ENCODE measurements at places on chromosomes 2 and 18. TPM values are rescaled to one million over a fixed set of nuclear protein-coding genes. Genes with fewer than 3 reads are reported as not detected.

GRCh38 chr2:196546151-196546919, 93.2 kb upstream of the CCDC150 start:
- H3K27ac ChIP-seq = no peak overlapping the region
- no peak overlapping the region for H3K4me3 ChIP-seq
- H3K4me1 ChIP-seq = no peaks in the 10 kb centered on the region

DNA sequence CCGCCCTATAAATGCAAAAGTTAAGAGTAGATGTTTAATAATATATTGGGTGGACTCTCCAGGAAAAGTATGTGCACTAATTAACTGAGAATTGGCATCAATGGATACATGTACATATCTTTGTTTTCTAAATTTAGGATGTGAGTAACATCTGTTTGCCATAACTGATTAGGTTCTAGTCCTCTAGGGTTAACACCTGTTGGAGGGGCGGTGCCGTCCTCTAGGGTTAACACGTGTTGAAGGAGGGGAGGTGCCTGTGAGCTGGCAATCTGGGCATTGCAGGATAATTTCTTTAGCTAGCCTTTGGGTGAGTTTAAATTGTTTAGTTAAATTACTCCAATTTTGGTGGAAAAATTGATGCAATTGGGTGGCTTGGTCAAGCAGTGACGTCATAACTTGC, 30.9 kb downstream of the HTR2B start:
- H3K4me3 ChIP-seq = no peak overlapping the region
- H3K27me3 ChIP-seq = no peaks in the 10 kb centered on the region
- no peaks in the 10 kb centered on the region for H3K4me1 ChIP-seq

GRCh38 chr18:75854174-75854573, 426.7 kb upstream of the SMIM21 start:
- no peak overlapping the region for H3K4me3 ChIP-seq
- DNase-seq = no peak
- no peaks in the 10 kb centered on the region for H3K27me3 ChIP-seq

DNA sequence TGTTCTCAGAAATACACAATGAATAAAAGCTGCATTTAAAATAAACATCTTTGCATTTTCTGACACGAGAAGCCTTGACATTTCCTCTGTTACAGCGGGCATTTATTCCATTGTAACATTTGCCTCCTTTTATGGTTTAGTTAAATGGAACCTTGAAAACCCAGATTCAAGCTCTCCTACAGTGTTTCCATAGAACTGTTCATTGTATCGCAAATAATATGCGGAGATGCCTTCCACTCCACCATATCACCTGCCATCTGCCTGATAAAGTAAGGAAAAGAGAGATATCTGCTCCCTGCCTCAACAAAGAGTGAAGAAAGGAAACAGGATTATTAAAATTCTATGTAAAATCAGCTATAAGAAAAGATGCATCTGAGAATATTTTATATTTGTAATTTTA, 69.8 kb downstream of the CDH19 start:
- H3K27ac ChIP-seq = no peak overlapping the region
- DNase-seq = no peak
- H3K4me3 ChIP-seq = no peak overlapping the region
- no peaks in the 10 kb centered on the region for H3K4me1 ChIP-seq
- H3K27me3 ChIP-seq = no peaks in the 10 kb centered on the region
- no peaks in the 10 kb centered on the region for H3K36me3 ChIP-seq

GRCh38 chr2:216770717-216771116, 75.4 kb upstream of the IGFBP5 start:
- H3K4me3 ChIP-seq = no peak overlapping the region
- peaks cover 36% of the 10 kb centered on the region for H3K4me1 ChIP-seq
- no peaks in the 10 kb centered on the region for H3K36me3 ChIP-seq
- H3K27me3 ChIP-seq = no peaks in the 10 kb centered on the region
- no peak overlapping the region for H3K27ac ChIP-seq

DNA sequence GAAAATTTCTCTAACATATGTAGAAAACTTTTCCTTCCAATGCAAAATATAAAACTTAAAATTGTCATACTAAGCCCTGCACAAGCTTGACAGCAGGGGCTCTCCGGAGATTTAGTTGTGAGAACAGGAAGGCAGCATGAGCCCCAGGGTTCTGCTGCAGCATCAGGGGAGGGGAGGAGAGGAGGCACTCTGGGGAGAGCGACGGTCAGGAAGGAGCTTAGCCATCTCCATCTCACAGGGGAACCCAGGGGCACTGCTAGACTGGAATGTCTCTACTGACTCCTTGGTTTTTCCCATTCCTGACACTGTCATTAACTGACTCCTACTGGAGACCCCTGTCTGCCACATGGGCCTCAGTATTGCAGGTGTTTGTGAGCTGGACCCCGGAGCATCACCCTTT, 123.6 kb downstream of the GPR39 start:
- DNase-seq = no peak
- H3K27ac ChIP-seq = no peak overlapping the region
- no peak overlapping the region for H3K4me3 ChIP-seq

- no peaks in the 10 kb centered on the region for H3K36me3 ChIP-seq
- H3K27me3 ChIP-seq = peaks cover 7% of the 10 kb centered on the region
- H3K4me3 ChIP-seq = no peak overlapping the region
- DNase-seq = no peak
These were observed 1.9 kb downstream of the GPR55 start for GRCh38 chr2:230922951-230923717.

GRCh38 chr2:44126106-44126797, 42.4 kb upstream of the PPM1B start:
- H3K27ac ChIP-seq = no peak overlapping the region
- no peaks in the 10 kb centered on the region for H3K4me1 ChIP-seq
- no peak overlapping the region for H3K4me3 ChIP-seq
- no peaks in the 10 kb centered on the region for H3K36me3 ChIP-seq

DNA sequence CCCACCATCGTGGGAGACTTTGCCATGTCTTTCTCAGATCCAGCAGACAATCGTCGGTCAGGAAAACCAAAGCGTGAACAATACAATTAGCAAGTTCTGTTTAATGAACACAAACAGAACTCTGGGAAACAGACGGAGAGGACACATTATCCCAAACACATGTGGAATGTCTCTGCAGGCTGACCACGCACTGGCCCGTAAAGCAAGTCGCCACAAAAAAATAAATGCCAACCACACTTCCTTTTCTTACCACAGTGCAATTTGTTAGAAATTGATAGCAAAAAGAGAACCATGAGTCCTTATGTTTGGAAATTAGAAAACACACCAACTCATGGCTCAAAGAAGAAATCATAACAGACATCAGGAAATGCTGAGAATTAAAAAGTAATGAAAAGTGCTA, 210.9 kb downstream of the TWIST2 start:
- H3K27ac ChIP-seq = no peak overlapping the region
- H3K4me1 ChIP-seq = no peaks in the 10 kb centered on the region
- DNase-seq = no peak
- peaks cover 73% of the 10 kb centered on the region for H3K36me3 ChIP-seq
- H3K4me3 ChIP-seq = no peak overlapping the region

DNA sequence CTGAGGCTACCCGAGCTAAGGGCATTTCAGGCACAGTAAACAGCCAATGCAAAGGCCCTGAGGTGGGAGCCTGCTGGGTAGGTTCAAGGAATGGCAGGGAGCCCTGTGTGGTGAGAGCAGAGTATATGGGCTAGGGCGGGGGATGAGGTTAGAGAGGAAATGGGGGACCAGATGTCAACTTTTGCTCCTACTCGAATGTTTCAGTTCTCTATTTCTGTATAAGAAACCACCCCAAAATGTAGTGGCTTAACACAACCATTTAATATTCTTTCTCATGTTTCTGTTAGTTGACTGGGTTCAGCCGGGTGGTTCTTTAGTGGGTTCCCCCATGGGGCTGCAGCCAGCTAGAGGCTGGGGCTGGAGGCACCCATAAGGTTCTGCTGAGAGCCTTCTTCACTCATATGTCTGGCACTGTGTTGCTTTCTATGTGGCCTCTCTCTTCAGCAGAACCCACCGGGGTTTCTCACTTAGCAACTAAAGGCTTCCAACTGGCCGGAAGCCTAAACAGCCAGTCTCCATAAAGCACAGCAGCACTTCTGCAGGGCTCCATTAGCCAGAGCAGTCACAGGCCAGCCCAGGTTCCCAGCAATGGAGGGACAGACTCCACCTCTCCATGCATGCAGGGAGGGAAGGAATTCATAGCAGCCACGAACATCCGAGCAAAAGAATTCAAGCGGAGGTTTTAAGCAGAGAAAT, 5.6 kb upstream of the ATOH8 start:
- H3K27me3 ChIP-seq = peaks cover 46% of the 10 kb centered on the region
- peak overlapping the region; percentile 67 for H3K27ac ChIP-seq
- no peaks in the 10 kb centered on the region for H3K36me3 ChIP-seq
- H3K4me3 ChIP-seq = no peak overlapping the region

DNA sequence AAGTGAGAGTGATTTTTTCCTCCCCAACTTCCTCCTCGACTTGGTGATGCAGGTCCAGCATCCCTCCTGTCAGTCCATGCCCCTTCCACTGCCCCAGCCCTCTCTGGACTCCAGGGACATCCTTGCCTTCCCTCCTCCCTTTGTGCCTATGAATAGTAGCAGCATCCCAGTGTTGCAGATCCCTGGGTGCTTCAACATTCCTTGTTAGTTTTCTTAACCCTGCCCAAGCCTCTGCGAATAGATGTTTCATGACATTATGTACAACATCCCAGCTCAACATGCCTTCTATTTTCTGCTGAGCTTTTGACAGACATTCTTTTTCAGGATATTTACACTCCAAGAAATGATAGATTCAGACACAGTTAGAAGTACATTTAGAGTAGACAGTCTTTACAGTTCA, 35.3 kb upstream of the CCDC150 start:
- H3K36me3 ChIP-seq = no peaks in the 10 kb centered on the region
- peaks cover 4% of the 10 kb centered on the region for H3K4me1 ChIP-seq
- no peak overlapping the region for H3K27ac ChIP-seq
- H3K4me3 ChIP-seq = no peak overlapping the region

DNA sequence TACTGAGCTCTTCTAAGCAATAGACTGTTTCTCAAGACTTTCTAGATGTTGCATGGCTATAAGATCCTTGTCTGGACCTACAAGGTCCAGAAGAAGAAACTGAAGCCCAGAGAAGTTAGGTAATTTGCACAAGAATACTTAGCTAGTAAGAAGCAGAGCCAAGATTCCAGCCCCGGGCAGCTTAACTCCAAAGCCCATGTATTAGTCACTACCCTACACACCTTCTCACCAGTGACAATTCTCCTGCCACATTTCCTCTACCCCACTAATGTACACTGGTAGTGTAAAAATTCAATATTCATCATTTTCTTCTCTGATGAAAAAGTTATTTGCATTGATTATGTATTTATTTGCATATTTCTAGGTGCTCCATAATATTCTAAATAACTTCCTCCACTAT, 95.5 kb upstream of the CREB1 start:
- no peak overlapping the region for H3K4me3 ChIP-seq
- H3K27ac ChIP-seq = no peak overlapping the region
- H3K4me1 ChIP-seq = no peaks in the 10 kb centered on the region
- no peaks in the 10 kb centered on the region for H3K36me3 ChIP-seq
- DNase-seq = no peak

DNA sequence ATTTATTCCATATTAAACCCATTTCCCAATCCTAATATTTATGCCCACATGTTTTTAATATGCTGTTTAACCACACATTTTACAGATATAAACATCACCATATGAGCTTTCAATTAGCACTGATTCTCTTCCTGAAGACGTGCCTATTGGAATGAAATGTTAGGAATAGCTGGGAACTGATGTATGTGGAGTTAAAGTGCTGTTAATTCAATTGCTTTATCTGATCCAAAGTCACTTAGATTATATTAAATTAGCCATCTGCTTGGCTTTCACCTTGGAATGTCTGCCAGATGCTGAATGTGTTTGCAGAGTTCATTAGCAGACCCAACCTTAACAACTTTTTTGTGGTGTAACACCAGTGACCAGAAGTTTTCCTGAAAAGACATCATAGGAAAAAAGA, 942.9 kb upstream of the KLHL29 start:
- no peak overlapping the region for H3K27ac ChIP-seq
- H3K27me3 ChIP-seq = no peaks in the 10 kb centered on the region
- H3K4me1 ChIP-seq = no peaks in the 10 kb centered on the region
- H3K4me3 ChIP-seq = no peak overlapping the region

GRCh38 chr2:109378682-109379081, 235.1 kb downstream of the SEPTIN10 start:
- H3K27me3 ChIP-seq = peaks cover 3% of the 10 kb centered on the region
- H3K27ac ChIP-seq = no peak overlapping the region
- H3K4me3 ChIP-seq = no peak overlapping the region
- H3K4me1 ChIP-seq = peaks cover 50% of the 10 kb centered on the region
- no peaks in the 10 kb centered on the region for H3K36me3 ChIP-seq

- H3K27ac ChIP-seq = no peak overlapping the region
- H3K4me3 ChIP-seq = no peak overlapping the region
- no peaks in the 10 kb centered on the region for H3K36me3 ChIP-seq
- peak; percentile 2 for DNase-seq
These were observed 1985.1 kb upstream of the PIK3C3 start for GRCh38 chr18:39969803-39970494.

GRCh38 chr2:143402451-143402850, 273.2 kb downstream of the ARHGAP15 start:
- no peak for DNase-seq
- no peaks in the 10 kb centered on the region for H3K36me3 ChIP-seq
- no peak overlapping the region for H3K27ac ChIP-seq
- H3K4me1 ChIP-seq = peaks cover 4% of the 10 kb centered on the region

GRCh38 chr2:157747695-157748370, 119.2 kb upstream of the ACVR1C start:
- no peaks in the 10 kb centered on the region for H3K27me3 ChIP-seq
- no peak overlapping the region for H3K27ac ChIP-seq
- peak; percentile 55 for DNase-seq
- H3K4me3 ChIP-seq = no peak overlapping the region

DNA sequence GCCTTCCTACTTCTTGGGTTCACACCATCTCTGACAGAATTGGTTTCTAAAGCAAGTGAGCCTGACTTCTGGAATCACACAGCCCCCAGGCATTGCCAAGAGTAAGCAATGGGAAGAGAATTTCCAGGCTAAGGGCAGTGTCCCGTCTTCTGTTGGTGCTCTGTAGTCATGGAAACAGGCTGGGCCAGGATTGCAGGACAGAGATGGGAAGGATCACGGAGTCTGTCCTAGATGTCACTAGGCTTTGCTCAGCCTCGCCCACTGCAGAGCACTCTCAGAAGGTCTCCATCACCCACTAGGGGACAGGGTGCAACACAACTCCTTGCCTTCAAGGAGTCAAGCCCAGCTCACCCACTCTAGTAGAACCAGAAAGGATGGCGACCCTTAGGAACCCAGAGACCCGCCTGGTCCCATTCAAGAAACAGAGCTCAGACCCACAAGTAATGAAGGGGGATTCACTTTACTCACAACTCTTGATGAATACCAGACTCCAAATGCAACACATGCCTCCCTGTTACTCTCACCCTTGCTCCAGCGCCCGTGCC, 48.6 kb upstream of the TEX51 start:
- H3K27me3 ChIP-seq = no peaks in the 10 kb centered on the region
- H3K27ac ChIP-seq = no peak overlapping the region
- no peak for DNase-seq
- no peak overlapping the region for H3K4me3 ChIP-seq
- H3K36me3 ChIP-seq = no peaks in the 10 kb centered on the region
- H3K4me1 ChIP-seq = peaks cover 18% of the 10 kb centered on the region

Gene ANKRD30BL
- 0.22 TPM for total RNA-seq

Gene CFAP53
- total RNA-seq = 0.18 TPM

Gene CDH19
- total RNA-seq = 2.3 TPM

Gene AQP12B
- total RNA-seq = not detected

Gene FBXO41
- 0.09 TPM for total RNA-seq

Gene PLB1
- 1.6 TPM for total RNA-seq

Gene ERICH2
- 0.35 TPM for total RNA-seq

Gene CCL20
- 0.27 TPM for total RNA-seq

Gene DNAH6
- total RNA-seq = 0.18 TPM

Gene CNPPD1
- total RNA-seq = 23.4 TPM

Gene NT5DC4
- total RNA-seq = not detected

Gene CCDC68
- 0.58 TPM for total RNA-seq

Gene SIX3
- total RNA-seq = not detected

Gene GCG
- total RNA-seq = 16.6 TPM

All from muscle of leg (tissue), 16 donors.